ENCODE measurements at places on chromosomes 2 and 18.
A peak's percentile ranks its signal among the peaks of the same experiment; 100 is the strongest.

- DNase-seq, result no peak
Observed at GRCh38 chr18:54515149-54515548, 75.9 kb upstream of the DYNAP start.

DNA sequence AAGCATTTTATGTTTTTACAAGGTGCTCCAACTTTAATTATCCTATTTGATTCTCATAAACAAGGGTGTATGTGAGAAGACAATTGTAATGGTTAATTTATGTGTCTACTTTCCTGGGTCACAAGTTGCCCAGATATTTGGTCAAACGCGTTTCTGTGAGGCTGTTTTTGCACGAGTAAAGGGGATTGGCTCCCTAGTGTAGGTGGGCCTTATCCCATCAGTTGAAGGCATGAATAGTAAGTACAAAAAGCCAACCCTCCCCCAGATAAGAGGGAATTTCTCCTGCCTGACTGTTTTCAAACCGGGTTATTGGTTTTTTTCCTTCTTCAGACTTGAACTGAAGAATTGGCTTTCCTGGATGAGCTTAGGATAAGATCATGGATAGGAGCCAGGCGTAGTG, 224.0 kb upstream of the NCKAP5 start:
- no peak for DNase-seq

DNA sequence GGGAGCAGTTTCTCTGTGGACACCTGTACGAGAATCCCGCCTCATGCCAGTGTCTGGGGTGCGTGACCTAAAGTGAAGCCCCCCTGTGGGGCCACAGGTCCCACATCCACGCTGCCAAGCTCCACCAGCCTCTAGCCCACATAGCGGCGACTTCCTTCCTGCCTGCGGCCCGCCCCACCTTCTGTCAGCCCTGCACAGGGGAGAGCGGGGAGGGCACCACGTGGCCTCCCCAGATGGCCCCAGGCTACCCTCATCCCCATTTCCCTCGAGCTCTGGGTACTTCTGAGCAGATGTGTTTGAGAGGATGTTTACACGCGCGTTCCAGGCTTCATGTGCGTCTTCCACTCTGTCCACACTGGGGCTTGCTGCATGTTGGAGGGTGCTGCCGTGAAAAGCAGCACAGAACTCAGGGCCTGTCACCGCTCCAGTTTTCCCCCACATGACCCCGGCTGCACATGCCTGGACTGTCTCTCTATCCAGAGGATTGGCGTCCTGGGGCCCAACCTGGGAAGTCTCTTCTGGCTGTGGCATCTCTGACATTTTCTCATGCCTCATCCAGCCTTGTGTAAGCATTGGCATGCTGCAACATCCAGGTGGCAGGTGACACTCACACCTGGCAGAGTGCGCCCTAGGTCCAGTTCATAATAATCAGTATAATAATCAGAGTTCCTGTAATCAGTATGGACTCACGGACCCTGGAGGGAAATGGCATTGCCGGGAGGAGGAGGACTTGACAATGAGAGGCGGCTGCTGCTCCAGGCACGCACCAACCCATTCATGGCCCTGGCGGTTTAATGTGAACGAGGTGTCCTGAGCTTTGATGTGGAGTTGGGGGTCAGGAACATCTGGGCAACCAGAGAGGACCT, 146.3 kb upstream of the TWIST2 start:
- no peak for DNase-seq

DNA sequence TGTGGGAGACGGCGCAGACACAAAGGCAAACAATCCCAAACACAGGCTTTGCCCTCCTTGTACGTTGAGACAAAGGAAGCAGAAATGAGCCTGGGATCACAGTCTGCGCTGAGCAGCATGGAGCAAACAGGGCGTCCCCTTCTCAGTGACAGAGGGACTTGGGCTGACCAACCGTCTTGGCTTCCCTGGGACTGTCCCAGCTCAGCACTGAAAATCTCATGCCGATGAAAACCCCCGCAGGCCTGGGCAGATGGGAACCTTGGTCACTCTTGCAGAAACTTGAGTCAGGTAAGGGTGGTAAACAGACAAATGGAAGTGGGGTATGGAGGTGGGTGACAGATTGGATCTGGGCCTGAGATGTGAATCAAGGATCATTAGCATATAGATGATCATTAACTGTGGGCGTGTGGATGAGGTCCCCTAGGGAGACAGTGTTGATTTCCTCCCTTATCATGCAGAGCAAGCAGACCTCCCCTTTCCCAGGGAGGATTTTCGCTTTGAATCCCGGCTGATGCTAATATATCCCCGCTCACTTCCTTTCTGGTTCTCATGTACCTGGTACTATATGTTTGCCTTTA, 19.1 kb upstream of the SH3BP4 start:
- DNase-seq, result no peak

DNA sequence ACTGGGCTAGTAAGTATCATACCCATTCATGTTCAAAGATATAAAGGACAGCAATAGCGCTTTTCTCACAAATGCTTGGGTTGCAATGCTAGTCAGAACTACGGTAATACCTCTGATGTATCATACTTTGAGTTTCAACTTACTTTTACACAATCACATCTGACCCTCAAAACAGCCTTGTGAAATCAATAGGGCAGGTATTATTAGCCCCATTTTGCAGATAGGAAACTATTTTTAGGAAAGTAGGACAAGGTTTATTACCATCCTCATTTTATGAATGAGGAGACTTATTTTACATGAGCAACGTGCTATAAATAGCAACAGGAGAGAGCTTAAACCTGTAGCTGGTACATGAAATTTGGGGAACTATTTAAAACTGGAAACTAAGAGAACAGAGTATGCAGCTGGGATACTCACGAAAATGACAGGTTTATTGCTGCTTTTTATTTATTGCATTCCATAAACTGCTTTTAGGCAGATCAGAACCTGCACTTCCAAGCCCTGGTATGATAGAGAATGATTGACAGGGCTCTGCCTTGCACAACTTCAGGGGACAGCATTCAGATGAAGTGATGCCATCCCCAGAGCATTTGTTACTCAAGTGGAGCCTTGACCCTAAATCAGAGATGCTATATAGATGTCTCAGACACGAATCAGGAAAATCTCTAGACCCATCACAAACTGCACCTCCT, 42.4 kb upstream of the PPM1B start:
- no peak for DNase-seq

DNA sequence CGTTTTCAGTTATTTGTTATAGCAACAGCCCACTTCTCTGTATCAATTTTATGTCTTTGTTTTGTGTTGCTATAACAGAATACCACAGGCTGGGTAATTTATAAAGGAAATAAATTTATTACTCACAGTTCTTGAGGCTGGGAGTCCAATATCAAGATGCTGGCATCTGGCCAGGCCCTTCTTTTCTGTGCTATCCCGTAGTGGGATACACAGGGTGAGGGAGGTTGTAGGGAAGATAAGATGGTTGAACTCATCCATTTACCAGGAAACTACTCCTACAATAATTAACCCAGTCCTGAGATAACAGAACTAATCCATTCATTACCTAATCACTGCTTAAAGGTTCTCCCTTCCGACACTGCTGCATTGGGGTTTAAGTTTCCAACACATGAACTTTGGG, 220.7 kb downstream of the TPGS2 start:
- DNase-seq, result no peak

- DNase-seq, result peak; percentile 44
Observed at GRCh38 chr2:231530099-231531011, at the start of gene NMUR1. TSS of gene NMUR1 (minus strand) at chr2:231530445. CDS start at chr2:231530361, 84 bp downstream.

- no peak for DNase-seq
Observed at GRCh38 chr18:9973470-9973869, 59.7 kb downstream of the VAPA start.

DNA sequence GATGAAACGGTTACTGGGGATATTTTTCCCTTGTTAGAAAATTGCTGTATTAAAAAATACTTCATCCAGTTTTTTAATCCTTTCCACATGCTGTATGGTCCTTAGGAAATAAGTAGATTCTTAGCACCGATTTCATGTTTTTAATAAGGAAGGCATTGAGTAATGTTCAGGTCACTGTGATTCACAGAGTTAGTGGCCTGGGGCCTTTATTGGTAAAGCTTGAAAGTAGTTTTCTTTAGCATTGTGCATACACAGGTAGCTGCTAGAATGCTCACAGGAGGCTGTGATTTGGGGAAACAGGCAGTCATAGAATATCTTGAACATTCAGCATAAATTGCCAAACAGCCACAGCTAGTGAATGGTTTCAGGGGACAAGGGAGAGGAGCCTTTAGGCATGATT, 79.8 kb downstream of the XRCC5 start:
- DNase-seq, result no peak

DNA sequence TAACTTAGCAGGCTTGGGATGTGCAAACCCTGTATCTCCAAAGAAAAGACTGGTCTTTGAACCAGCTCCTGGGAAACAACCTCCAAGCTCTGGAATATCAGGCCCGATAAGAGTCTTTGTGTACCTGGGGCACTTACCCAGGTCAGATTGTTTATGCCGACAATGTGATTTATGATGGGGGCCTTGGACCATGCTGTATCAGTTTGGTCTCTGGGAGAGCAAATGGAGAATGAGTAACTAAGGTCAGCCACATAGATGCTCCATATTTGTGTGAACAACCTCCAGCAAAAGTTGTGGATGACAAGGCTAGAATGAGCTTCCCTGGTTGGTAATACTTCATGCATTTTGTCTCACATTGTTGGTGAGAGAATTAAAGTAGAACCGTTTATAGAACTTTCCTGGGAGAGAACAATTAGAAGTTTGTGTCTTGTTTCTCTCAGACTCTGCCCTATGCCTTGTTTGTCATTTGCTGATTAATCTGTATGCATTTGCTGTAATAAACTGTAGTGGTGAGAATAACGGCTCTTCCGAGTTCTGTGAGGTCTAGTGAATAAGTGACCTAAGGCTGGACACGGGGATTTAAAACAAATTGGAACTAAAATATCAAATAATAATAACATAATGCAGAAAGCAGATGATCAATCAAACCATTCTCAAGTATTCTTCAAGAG, 259.1 kb downstream of the XIRP2 start:
- DNase-seq, result no peak

DNA sequence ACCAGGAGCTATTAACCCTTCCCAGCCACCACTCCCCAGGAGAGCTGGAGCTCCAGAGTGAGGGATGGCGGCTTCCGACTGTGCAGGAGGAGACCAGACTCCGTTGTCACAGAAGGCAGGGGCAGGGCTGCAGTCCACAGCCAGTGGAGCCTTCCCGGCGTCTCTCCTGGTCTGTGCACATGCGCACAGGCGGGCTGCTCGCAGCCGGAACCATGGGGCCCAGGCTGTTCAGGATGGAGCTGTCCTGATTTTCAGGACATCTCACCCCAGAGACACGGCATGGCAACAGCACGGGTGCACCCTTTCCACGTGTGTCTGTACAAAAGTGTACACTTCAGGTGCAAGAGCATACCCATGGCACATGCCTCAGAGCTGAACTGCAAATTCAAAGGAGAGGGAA, 28.9 kb downstream of the EIPR1 start:
- DNase-seq, result no peak

- DNase-seq, result no peak
Observed at GRCh38 chr2:10260130-10260529, 42.6 kb upstream of the HPCAL1 start.

DNA sequence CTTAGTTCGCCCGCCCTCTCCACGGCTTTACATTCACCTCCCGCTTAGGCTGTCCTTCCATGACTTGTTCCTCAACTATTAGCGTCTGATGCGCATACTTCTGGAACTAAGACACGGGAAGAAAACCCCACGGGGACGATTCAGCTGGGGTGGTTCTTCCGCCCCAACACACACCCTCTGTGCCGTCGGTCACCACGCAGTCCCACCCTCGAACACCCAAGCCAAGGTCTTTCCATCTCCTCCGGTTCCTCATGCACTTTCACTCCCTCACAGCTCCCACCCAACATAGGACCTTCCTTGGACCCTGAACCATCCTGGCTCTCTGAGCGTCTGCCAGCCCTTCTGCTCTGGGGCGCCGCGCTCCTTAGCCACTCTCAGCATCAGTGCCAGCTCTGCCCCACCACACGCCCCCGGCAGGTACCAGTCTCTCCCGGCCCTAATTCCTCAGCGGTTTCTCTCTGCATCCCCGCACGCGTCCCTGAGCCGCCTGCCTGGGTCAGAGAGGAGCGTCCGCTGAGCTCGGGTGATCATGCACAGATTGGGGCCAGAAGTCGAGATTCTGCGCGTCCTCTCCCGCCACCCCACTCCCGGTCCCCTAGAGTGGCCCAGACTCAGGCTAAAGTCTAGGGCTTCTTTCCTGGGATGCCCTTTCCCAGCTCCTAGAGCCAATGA, 522 bp upstream of the SRD5A2 start:
- DNase-seq, result no peak

DNA sequence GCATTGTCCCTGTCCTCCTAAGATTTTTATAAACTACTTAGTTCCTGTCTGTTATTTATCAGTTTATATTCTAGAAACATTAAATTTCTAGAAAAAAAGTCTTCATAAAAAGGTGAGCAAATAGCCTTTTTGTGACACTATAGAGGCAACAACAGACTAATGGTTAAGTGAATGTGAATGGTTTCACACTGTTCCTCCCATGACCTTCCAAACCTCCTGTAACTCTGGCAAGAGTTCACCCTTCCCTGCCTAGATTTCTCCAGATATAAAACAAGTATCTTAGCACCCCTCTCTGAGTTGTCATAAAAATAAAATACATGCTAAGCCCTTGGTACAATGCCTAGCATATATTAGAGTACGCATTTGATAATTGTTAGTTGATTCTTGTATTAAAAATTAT, 29.2 kb downstream of the COBLL1 start:
- DNase-seq, result no peak

DNA sequence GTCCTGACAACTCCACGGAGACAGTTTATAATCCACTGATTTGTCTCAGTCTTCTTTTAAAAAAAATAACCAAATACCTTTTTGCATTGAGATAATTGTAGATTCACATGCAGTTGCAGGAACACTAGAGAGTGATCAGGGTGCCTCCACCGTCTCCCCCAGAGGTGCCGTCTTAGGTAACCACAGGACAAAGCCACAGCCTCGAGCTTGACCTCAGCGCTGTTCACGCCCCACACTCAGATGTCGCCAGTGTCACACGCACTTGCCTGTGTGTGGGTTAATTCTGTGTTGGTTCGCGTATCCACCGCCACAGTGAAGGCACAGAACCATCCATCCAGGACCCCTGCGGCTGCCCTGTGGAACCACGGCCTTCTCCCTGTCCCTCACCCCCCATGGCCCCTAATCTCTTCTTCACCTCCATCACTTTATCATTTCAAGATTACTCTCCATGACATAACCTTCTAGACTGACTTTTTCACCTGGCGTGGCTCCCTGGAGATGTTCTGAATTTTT, 295.0 kb upstream of the HDAC4 start:
- DNase-seq, result no peak

DNA sequence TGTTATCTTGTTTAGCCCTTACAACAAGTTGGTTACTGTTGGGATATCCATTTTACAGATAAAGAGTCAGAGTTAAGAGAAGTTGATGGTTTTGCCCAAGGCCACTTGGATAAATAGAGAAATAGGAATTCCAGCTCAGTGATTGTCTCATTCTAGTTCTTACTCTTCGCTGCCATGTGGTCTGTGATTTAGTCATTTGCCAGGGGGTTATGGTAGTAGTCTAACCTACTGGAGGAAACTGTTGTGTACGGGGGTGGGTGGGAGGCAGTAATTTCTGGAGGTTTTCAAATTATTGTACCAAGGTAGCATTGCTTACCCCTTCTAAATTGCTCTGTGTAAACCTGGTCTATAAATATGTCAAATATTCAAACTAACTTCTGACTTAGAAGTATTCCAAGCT, 110.4 kb downstream of the MAP2 start:
- no peak for DNase-seq

Measured in activated CD8-positive, alpha-beta memory T cell treated with anti-CD3 and anti-CD28 coated beads for 4 hours (primary cell).